ENCODE measurements at places on chromosomes 11 and 22. TPM values are rescaled to one million over a fixed set of nuclear protein-coding genes. Genes with fewer than 3 reads are reported as not detected.

IL18BP gene
- total RNA-seq = 13.5 TPM

TTLL8 gene
- total RNA-seq = not detected

- no peaks in the 10 kb centered on the region for H3K36me3 ChIP-seq
- peaks cover 22% of the 10 kb centered on the region for H3K27me3 ChIP-seq
Measured at GRCh38 chr11:76156971-76157427, 49.3 kb downstream of the WNT11 start.

DNA sequence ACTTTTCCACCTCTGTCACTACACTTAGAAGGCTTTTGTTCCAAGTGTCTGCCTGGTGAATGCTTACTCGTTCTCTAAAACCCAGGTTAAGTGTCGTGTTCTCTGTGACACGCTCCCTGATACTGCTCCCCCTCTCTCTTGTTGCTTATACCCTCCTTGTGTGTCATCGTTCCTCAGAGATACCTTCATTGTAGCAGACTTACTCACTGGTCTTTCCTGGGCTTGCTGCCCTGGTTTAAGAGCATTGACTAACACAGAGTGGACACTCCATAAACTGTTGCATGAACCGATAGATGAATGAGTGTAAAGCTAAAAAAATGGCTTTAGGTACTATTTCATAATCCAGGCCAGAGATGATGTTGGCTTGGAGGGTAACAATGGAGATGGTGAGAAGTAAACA is 171.3 kb downstream of the GRIK4 start:
- H3K4me3 ChIP-seq = no peak overlapping the region
- no peak for DNase-seq
- no peaks in the 10 kb centered on the region for H3K4me1 ChIP-seq

SSTR3 gene
- total RNA-seq = 0.64 TPM

GRCh38 chr11:57391111-57391510 is 661 bp upstream of the PRG2 start:
- no peak overlapping the region for H3K27ac ChIP-seq
- no peak overlapping the region for H3K4me3 ChIP-seq
- H3K36me3 ChIP-seq = no peaks in the 10 kb centered on the region
- DNase-seq = no peak

- no peak overlapping the region for H3K27ac ChIP-seq
- no peaks in the 10 kb centered on the region for H3K36me3 ChIP-seq
- no peak for DNase-seq
- no peaks in the 10 kb centered on the region for H3K4me1 ChIP-seq
Measured at GRCh38 chr11:61273178-61274078, 21.7 kb downstream of the VWCE start.

DNA sequence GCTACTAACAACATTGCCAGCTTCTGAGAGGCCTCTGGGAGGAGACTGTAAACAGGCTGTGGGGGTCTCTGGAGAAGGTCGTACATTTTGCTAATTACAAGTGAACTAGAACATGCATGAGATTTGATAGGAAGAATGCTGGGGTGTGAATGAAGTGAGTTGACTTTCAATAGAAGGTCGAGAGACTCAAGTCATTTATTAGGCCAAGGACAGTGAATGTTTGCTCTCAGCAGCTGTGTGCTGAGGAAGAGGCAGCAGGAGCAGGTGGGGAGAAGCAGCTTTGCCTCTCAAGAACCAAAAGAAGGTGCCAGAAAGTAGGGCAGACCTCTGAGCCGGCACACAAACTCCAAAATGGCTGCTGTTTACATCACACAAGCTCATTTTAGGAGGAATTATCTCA is 91.7 kb downstream of the PIWIL4 start:
- peaks cover 15% of the 10 kb centered on the region for H3K27me3 ChIP-seq
- DNase-seq = no peak
- peaks cover 5% of the 10 kb centered on the region for H3K4me1 ChIP-seq
- no peaks in the 10 kb centered on the region for H3K36me3 ChIP-seq
- no peak overlapping the region for H3K27ac ChIP-seq
- no peak overlapping the region for H3K4me3 ChIP-seq
